ENCODE measurements at places on chromosomes 16 and 17.

GRCh38 chr16:46836534-46837530 lies 5.9 kb upstream of the C16orf87 start:
- no peak for DNase-seq

- no peak for DNase-seq
Observed at GRCh38 chr16:89040861-89041570, 52.6 kb upstream of the ACSF3 start.

- peak; percentile 6 for DNase-seq
Observed at GRCh38 chr16:87678618-87679017, 76.3 kb downstream of the JPH3 start.

- DNase-seq: no peak
Observed at GRCh38 chr16:54051821-54052220, 234.8 kb downstream of the IRX3 start.

- DNase-seq: peak; percentile 52
Observed at GRCh38 chr17:45902892-45903346, 8.6 kb downstream of the MAPT start.

GRCh38 chr16:11401161-11402050 lies 56.1 kb downstream of the RMI2 start:
- no peak for DNase-seq

DNA sequence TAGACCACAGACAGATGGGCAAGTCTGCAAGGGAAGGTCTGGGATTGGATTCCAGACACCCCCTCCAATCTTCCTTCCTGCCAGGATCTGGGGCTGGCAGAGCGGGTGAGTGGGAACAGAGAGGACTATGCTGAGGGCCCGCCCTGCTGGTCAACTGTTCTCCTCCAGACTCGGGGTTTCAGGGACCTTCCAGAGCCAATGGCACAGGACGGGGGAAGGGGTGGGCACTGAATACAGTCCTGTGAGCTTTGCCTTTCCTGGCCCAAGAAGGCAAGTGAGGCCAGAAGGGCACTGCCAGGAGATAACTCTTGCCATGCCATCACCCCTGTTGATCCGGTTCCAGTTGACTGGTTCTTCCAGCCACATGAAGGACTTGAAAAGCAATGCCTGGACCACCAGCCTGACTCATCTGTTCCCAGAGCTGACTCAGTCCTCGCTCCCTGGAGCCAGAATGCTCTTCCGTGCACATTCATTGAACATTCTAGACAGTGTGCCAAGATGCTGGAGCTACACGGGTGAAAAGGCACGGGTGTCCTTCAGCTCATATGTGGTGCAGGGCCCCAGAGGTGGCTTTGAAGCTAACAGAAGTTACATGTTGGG lies 533 bp upstream of the MEFV start:
- no peak for DNase-seq

GRCh38 chr16:66489385-66489784 lies 60.5 kb downstream of the TK2 start:
- DNase-seq: no peak

Data from OCI-M1 (cell line).